ENCODE measurements at places on chromosomes 4 and X. TPM values are rescaled to one million over a fixed set of nuclear protein-coding genes. Genes with fewer than 3 reads are reported as not detected.

- no peak for DNase-seq
Measured at GRCh38 chr4:145776208-145776607, 96.3 kb downstream of the C4orf51 start.

GRCh38 chr4:11548597-11549082 lies 119.9 kb upstream of the HS3ST1 start:
- DNase-seq = no peak

GRCh38 chrX:134551376-134552048 lies 91.5 kb downstream of the HPRT1 start:
- no peak for DNase-seq

DNA sequence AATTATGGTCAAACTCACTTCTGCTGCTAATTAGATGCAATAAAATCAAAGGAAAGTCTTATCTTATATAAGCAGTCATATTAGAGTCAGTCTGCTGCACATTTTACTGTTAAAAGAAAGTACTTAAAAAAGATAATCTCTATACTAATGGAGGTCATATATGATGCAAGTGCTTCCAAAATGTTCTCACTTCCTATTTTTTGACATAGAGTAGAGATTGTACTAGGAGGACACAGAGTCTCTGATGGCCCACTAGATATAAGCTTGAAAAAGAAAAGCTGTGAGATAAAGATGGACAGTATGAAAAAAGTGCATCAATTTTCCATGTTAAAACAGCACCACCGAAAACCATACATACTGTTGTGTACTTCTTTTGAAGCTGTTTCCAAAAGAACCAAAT lies 196.9 kb downstream of the KLHL13 start:
- no peak for DNase-seq

DNA sequence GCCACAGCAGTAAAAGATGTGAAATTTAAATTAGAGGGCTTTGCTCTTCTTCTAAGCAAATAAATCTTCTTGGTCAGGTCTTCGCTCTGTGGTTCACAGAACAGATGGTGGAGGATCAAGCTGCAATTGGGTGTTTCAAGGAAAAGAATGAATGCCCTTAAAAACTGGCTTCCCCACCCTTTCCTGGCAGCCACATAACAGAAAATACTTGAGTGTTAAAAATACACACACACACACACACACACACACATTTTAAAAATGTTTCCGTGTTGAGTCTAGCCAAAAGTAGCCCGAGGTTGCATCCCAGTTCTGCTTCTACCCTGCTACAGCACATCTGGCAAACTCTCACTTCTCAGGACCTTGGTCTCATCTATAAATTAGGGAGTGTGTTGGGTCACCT lies 56.7 kb upstream of the FGFBP2 start:
- no peak for DNase-seq

- DNase-seq = no peak
Measured at GRCh38 chrX:151873096-151873495, 39.6 kb upstream of the MAGEA4 start.

GRCh38 chr4:184444953-184445309 lies 29.4 kb downstream of the IRF2 start:
- no peak for DNase-seq

DNA sequence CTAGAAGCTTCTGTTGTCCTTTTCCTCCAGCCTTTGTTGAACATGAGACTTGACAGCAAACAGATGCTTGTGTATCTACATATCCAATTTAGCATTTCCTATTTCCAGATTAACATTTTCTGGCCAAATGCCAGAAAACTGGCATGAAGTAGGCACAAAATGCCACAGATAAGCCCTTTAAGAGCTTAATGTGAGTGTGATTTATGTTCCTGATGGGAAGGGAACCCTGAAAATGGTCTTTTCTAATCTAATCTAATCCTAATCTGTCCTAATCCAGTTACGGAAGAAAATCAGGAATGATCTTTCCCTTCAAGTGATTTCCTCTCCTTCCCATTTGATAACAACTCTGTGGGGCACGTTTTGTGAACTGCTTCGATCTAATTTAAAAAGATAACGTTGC lies 133.0 kb upstream of the C1QTNF7 start:
- no peak for DNase-seq

DNA sequence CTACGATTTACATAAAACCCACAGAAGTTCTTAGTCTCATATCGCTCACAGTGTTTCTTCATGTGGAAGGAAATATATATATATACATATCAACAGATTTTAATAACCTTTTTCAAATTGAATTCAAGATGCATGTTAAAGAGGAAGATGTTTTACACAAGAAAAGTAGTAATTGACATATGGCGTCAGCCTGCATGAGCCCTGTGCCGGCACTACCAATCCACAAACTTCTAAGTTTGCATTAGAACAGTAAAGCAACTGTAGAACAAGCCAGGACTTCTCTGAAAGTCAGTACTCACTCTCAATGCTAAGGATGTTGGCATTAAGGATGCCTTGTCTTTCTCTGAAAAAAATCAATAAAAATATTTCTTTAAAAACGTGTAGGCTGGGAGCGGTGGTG lies 441.3 kb upstream of the SMIM31 start:
- DNase-seq = no peak

GRCh38 chr4:90127706-90128345 lies 632 bp downstream of the CCSER1 start:
- DNase-seq = no peak

GRCh38 chr4:139454111-139455045 lies at the start of gene RAB33B:
Gene RAB33B, plus strand, starts transcription at chr4:139454121. Its CDS starts 75 bp downstream, at chr4:139454196.
- DNase-seq = no peak

DNA sequence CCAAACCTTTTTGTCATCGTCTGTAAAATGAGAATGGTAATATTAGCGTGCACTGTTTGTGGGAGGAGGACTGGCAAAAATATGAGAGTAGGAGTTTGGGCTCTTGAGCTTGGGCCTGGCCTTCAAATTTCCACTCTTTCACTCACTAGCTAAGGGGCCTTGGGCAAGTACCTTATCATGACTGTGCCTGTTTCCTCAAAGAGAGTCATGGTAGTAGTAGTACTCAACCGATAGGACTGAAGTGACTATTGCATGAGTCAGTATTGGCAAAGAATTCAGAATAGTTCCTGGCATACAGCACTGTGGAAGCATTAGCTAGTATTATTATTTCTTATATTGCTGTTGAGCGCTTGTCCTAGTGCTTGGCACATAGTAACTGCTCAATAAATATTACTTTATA lies 16.0 kb upstream of the RBM3 start:
- no peak for DNase-seq

DNA sequence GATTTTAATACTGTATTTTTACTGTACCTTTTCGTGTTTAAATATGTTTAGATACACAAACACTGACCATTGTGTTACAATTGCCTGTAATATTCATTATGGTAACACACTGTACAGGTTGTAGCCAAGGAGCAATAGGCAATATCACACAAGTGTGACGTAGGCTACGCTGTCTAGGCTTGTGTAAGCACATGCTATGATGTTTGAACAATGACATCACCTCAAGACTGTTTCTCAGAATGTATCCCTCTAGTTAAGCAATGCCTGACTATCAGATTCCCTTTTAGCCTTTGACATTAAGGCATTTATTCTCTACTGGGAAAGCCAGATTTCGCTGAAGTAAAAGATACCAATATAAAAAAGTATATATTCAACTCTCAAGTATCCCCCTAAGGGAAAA lies 66.2 kb downstream of the VCX3A start:
- DNase-seq = no peak

GRCh38 chr4:106019771-106020170 lies 124.5 kb downstream of the NPNT start:
- DNase-seq = no peak

- no peak for DNase-seq
Measured at GRCh38 chr4:163878336-163879121, 384.0 kb downstream of the TMA16 start.

- DNase-seq = no peak
Measured at GRCh38 chrX:39613482-39613995, 484.2 kb downstream of the BCOR start.

Gene FNIP2
- total RNA-seq = 33.1 TPM

Gene SMIM43
- not detected for total RNA-seq

Measured in lower leg skin (tissue), 4 donors.